ENCODE measurements at places on chromosomes 16 and 17.

DNA sequence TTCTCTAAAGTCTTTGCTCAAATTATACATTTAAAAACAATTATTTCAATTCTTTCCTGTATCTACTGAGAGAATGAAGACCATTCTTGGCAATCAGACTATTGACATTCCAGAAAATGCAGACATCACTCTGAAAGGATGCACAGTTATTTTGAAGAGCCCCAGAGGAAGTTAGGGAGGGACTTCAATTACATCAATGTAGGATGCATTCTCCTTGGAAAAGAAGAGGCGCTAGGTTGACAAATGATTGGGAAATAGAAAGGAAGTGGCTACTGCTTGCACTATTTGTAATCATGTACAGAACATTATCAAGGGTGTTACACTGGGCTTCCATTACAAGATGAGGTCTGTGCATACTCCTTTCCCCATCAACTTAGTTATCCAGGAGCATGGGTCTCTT is 74.3 kb downstream of the SSH2 start:
- DNase-seq: no peak

DNA sequence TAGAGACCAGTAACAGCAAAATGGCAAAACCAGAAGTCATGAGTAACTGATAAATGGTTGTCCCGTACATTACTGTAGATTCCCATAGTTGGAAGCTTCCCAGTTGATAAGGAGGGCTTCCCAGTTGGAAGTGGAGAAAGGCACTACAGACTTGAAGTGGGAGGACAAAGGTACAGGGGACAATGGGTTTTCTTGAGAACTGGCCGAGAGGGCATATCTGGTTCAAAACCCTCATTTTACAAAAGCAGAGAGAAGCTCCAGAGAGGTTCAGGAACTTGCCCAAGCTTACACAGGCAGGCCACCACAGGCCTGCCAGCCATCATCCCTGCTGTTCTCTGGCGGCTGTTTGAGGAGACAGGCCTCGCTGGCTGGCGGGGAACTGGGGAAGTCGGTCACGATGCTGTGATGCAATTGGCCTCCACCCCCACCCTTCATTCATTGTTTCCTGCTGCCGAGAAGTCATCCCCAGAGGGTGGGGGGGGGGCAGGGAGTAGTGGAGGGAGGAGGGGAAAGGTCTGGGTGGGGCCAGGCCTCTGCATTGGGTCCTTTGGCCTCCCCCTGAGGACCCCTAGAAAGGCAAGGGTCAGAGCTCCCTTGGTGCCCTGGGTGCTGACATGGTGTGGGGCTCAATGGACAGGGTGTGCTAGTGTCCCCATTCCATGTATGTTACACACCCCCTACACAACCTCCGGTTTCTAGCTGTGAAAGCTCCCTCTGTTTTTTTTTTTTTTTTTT is 3.0 kb downstream of the UBALD2 start:
- DNase-seq: no peak

DNA sequence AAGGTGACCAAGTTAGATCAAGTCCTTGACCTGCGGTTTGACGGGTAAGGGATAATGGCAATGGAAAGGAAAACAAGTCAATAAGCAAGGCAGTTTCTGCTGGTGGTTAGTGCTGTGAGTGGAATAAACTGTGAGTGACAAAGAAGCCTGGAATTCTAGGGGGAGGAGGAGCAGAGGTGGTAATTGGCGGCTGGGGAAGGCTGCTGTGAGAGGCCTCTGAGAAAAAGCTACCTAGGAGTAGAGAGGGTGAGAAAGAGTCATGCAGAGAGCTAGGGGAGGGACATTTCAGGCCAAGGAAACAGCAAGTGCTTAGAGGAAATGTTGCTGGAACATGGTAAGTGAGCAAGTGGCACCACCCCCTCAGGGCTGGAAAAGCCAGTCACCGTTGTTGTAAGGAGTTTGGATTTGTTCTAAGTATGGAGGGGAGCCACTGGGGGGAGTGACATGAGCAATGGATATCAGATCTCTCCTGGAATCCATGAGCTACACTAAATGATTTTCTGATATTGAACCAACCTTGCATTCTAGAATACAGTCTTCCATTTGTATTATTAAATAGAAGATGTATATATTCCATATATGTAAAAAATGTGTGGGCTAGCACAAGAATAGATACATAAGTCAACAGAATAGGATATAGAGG is 6.7 kb downstream of the NLRC3 start:
- no peak for DNase-seq

GRCh38 chr16:87809150-87809902 is 43.5 kb upstream of the KLHDC4 start:
- DNase-seq: no peak

DNA sequence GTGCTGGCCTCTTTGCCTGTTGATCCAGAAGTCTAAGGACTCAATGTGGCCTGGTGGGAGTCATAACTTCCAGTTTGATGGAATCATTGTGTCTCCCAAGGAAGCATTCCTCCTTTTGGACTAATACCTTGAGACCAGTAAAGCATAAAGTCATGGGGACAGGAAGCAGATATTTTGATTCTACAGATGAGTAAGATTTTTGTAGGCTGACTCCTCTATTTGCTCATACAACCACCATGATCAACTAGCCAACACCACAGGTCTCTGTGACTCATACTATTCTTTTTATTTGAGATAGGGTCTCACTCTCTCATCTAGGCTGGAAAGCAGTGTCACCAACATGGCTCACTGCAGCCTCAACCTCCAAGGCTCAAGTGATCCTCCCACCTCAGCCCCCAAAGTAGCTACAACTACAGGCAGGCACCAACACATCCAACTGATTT is 6.2 kb downstream of the MT2A start:
- DNase-seq: no peak

- no peak for DNase-seq
Observed at GRCh38 chr16:31466381-31466841, 5.5 kb upstream of the TGFB1I1 start.

GRCh38 chr17:19313746-19314651 is 48.5 kb downstream of the B9D1 start:
- DNase-seq: no peak

DNA sequence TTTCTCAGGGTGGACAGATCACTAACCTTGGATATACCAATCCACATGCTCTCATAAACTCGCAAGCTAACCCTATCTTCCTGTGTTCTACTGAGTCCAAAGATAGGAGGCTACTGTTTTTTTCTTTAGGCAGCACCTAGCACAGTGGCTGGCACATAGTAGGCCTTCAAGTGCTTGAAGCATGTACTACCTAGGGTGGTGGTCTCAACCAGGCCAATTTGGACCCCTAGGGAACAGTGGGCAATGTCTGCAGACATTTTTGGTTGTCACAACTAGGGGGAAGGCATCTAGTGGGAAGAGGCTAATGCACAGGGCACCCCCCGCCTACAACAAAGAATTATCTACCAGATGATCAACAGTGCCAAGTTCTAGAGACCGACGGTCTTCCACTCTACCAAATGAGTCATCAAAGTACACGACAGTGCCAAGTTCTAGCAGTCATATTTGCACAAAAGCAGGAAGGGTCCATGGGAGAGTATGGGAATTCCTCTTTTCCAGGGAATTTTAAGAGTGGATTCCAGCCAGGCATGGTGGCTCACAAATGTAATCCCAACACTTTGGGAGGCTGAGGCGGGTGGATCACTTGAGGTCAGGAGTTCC is 390.3 kb downstream of the SLC39A11 start:
- DNase-seq: no peak

- DNase-seq: no peak
Observed at GRCh38 chr17:63954402-63955063, 18.2 kb downstream of the SCN4A start.

- no peak for DNase-seq
Observed at GRCh38 chr17:1007310-1008007, 10.5 kb downstream of the TIMM22 start.

DNA sequence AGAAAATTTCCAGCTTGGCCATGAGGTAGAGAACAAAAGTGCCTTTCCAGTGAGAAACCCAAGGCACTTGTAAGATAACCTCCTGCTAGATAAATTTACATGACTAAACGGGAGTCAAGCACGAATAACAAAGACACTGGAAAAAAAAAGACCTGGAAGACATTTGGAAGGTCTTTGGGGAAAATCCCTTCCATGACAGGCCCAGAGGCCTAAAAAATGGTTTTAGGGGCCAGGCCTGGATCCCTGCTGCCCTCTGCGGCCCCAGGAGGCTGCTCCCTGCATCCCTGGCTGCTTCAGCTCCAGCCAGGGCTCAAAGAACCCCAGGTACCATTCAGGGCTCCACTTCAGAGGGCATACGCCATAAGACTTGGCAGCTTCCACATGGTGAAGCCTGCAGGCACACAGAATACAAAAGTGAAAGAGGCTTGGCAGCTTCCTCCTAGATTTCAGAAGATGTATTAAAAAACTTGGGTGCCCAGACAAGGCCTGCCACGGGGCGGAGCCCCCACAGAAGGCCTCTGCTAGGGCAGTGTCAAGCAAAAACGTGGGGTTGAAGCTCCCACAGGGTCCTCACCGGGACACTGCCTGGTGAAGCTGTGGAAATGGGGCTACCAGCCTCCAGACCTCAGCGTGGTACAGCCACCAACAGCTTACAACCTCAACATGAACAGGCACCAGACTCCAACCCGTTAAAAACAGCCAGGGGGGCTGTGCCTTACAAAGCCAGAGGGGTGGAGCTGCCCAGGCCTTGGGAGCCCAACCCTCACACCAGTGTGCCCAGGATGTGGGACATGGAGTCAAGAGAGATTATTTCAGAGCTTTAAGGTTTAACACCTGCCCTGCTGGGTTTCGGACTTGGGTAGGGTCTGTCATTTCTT is 77.1 kb downstream of the SDK2 start:
- DNase-seq: no peak

DNA sequence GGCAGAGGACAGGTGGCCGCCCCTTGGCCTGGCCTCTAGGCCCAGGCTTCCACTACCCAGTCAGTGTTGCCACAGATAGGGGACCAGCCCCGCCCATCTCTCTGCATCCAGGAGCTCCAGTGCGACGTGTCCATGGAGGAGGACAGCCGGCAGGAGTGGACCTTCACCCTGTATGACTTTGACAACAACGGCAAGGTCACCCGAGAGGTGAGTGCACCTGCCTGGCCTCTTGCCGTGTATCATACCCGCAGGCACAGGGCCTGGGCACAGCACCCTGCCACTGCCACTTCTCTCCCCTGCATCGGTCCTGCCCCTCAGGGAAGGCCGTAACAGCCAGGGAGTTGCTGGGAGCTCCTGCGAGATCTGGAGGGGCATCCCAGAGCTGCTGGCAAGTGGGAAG is 55.7 kb downstream of the SNX20 start:
- no peak for DNase-seq

- DNase-seq: no peak
Observed at GRCh38 chr16:71273384-71273783, 15.8 kb downstream of the CMTR2 start.

- no peak for DNase-seq
Observed at GRCh38 chr16:61435346-61435745, 600.9 kb downstream of the CDH8 start.

DNA sequence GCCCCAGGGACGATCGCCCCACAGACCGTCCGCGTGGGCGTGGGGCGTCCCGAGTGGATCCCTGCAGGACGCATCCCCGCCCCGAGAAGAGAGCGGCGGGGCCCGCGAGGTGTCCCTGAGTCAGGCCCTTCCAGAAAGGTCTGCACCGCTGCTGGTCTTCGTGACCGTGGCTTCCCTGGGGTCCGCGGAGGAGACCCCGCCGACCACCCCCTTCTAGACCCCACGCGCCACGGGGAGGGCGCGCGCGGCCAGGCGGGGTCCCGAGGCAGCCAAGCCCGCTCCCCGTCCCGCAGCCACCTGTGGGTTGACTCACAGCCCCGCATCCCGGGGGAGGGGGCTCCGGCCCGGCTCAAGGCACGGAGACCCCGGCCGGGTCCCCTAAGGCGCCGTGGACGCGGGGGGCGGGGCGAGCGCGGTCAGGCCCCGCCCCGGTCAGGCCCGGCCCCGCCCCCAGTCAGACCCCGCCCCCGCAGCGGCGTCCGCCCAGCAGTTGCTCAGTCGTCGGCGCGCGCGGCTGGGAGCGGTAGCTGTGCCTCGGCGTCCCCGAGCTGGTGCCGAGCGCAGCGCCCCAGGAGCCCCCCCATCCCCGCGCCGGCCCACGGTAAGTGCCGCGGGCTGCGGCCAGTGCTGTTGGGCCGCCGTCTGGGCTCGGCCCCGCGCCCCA is at the start of gene BAIAP3:
TSS of gene BAIAP3 (plus strand) at position 497 of the 664 bp plus-strand sequence. CDS start 4,905 bp downstream, outside the sequence.
- DNase-seq: no peak

DNA sequence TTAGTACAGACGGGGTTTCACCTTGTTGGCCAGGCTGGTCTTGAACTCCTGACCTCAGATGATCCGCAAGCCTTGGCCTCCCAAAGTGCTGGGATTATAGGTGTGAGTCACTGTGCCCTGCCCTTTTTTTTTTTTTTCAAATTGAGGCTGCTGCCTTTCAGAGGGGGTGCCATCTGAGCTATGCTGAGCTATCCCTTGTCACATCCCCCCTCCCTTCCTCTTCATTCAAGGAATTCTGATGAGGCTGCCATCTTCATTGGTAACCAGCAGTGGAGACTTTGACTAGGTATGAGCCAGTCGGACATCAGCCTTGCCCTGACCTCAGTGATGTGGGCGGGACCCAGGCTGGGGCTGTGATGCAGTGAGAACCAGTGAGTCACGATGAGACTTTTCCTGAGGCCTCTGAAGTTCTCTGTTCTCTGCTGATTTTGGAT is 24.4 kb upstream of the GPT2 start:
- no peak for DNase-seq

- DNase-seq: no peak
Observed at GRCh38 chr16:11354733-11355574, 9.7 kb downstream of the RMI2 start.

DNA sequence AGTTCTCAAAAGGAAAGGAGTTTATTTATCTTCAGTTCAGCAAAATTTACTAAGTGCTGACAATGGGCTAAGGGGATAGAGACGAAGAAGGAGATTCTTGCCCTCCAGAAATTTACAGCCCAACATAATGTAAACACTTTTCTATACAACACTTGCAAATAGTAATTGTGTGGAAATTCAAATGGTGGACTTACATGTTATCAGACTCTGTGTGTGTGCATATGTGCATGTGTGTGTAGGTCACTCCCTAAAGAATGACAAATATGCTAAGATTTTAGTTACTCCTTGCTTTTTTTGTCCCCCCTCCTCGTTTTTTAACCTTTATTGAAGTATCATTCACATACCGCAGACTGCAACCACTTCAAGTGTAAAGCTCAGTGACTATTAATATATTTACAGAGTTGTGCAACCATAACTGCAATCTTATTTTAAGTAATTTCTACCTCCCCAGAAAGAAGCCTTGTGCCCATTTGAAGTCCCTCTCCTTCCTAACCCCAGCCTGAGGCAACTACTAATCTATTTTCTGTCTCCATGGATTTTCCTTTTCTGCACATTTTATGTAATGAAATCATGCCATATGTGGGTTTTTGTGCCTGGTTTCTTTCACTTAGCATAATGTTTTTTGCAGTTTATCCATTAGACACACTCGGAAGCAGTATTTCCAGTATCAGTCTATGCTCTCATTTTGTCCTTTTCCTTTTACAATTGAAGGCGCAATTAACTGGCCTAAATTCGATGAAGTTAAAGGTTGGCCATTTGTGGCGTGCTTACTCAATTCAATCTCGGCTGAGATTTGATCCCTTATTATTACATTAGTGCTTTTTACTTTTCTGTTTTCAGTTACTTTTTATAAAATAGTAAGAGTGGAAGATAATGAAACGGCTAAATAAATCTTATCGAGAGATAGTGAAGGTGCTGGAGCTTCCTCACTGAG is 318.4 kb downstream of the HAPSTR1 start:
- no peak for DNase-seq

GRCh38 chr17:896953-897661 is 82.5 kb downstream of the NXN start:
- DNase-seq: no peak
